Calu3 (cell line): ENCODE measurements at places on chromosomes 11 and 22. TPM values are rescaled to one million over a fixed set of nuclear protein-coding genes. Genes with fewer than 3 reads are reported as not detected.

DNA sequence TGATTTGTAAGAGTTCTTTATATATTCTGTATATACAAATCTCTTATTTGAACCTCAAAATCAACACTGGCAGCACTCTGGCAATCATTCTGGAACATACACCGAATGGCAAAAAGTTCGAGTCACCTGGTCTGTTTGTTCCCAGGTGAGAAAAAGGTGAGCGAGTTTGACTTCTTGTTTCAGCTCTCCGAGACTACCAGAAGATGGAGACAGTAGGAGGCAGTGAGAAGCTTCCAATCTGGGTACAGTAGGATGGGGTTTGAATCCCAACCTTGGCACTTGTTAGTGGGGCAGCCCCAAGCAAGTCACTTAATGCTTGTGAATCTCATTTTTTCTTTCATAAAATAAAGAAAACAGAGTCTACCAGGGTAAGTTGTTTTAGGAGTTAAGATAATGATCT lies 76.4 kb downstream of the C2CD3 start:
- no peak for DNase-seq
- no peak overlapping the region for H3K27ac ChIP-seq
- no peak overlapping the region for H3K4me3 ChIP-seq
- H3K36me3 ChIP-seq = no peaks in the 10 kb centered on the region
- no peaks in the 10 kb centered on the region for H3K27me3 ChIP-seq
- H3K4me1 ChIP-seq = no peaks in the 10 kb centered on the region

Gene OR8D4
- total RNA-seq = not detected in 2 replicates

- H3K27me3 ChIP-seq = no peaks in the 10 kb centered on the region
- no peaks in the 10 kb centered on the region for H3K4me1 ChIP-seq
- no peak for DNase-seq
- peak overlapping the region; percentile 71 for H3K27ac ChIP-seq
- peaks cover 26% of the 10 kb centered on the region for H3K36me3 ChIP-seq
Measured at GRCh38 chr11:119085437-119085847, 761 bp downstream of the HMBS start.

- H3K27ac ChIP-seq = no peak overlapping the region
- peaks cover 2% of the 10 kb centered on the region for H3K4me1 ChIP-seq
- DNase-seq = no peak
- H3K36me3 ChIP-seq = no peaks in the 10 kb centered on the region
- H3K4me3 ChIP-seq = no peak overlapping the region
Measured at GRCh38 chr11:109856928-109857327, 236.3 kb upstream of the ZC3H12C start.

Gene VWCE
- total RNA-seq = 0.47 and 0.66 TPM in 2 replicates
